Hematopoietic multipotent progenitor cell (in vitro differentiated cells): ENCODE measurements at places on chromosomes 12 and 14. TPM values are rescaled to one million over a fixed set of nuclear protein-coding genes. Genes with fewer than 3 reads are reported as not detected.

STXBP6 gene
- 5.1 TPM for total RNA-seq

A2M gene
- total RNA-seq, result under 0.01 TPM

LRTM2 gene
- under 0.01 TPM for total RNA-seq

- DNase-seq, result no peak
These were observed 56.7 kb downstream of the C14orf132 start for GRCh38 chr14:96095581-96096476.

DNA sequence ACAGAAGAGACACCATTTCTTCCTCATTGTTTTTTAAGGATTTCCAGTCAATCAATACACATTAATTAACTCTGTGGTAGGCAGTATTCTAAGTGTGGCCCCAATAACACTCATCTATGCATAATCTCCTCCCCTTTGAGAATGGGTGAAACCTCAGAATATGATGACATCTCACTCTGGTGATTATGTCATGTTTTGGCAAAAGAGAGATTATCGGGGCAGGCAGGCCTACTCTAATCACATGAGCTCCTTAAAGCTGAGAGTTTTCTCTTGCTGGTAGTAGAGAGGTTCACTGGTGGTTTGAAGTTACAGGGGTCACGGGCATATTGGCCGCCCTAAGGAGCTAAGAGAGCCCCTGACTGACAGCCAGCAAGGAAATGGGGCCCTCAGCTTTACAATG is 7.1 kb upstream of the LGMN start:
- DNase-seq, result no peak
